ENCODE measurements at places on chromosomes 3 and 15.

DNA sequence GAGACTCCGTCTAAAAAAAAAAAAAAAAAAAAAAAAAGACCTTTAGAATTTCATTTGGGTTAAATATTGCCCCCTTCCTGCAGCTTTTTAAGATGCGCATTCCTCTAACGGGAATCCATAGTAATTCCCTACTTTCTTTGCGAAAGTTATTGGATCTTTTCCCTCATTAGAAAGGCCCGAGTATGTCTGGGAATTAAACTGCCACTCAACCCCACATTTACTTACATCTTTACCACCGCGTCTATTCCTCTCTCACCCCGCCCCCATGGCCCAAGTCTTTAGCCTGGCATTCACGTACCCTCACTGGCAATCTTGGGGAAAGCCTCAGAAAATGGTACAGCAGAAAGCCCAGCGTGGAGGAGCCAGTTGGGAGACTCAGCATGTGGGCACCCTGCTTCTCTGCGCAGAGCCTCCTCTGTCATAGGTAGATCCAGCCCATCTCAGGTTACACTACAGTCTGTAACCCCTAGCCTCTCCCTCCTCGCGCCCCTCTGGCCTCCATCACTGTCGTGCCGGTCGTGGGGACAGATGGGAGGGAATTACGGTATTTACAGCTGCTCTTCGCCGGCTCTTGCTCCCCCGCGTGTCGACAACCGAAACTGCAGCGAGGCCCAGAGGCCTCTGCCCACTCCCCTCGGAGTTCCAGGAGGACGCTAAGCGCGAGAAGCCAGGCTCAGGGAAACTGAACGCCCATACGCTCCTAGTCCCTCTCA, 6.4 kb upstream of the ANKDD1A start:
- no peak for DNase-seq

- no peak for DNase-seq
Measured at GRCh38 chr3:12752809-12753208, 6.2 kb downstream of the TMEM40 start.

DNA sequence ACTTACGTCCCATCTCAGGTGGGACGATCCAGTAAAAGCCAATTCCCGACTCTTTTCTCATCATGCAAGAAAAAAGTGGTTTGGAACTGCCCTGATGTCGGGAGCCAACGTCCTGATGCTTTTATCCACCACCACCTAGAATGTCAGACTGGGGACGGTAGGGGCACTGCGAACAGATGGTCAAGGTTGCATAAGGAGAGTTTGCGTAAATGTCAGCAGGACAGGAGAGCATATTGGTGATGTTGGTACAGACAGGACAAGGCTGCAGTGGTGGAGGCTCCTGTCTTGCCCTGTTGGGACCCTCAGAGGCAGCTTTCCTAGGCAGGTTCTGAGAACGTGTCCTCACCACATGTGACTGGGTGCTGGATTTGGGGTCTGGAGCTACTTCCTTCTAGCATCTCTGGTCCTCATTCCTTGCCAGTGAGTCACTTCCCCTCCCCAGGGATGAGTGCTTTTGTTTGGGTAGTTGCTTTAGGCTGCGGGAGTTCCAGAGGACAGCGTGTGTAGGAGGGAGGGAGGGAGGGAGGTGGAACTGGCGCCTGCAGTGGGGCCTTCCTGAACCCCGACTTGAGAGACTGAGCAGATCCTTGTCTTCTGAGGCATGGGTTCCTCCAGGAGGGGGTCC, 21.0 kb downstream of the THSD4 start:
- no peak for DNase-seq

GRCh38 chr15:52464040-52464439, 64.6 kb downstream of the MYO5A start:
- DNase-seq: no peak

DNA sequence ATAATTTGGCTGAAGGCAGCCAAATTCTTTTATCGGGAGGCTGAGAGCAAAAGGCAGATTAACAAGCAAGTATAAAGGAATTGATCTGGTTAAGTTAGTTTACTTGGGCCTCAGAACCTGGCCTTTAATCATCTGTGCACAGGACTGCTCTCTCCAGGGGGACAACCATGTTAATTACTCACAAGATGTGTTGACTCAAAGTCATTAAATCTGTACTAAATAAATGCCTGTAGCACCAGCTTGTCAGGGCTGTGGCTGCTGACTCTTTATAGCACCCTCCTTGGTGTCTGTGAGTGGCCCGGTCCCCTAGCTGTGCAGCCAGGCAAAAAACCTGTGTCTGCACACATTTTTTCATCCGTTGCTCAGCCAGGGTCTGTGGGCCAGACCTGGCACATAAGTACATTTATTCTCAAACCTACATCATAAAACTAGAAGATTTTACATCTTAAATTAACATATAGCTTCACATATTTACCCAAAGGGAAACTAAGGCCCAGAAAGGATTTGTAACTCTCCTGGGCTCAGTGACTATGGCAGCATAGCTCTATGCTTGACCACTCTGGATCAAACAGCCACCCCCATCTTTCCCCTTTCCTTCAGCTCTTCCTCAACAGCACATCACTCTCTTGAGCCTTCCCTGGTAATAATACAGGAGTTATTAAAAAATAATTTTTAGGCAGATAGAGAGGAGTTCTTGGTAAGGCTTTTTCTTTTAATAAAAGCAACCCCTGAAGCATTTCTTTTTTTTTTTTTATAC, 51.4 kb downstream of the NCEH1 start:
- DNase-seq: no peak
